ENCODE measurements at places on chromosomes 7 and 10. TPM values are rescaled to one million over a fixed set of nuclear protein-coding genes. Genes with fewer than 3 reads are reported as not detected.

C10orf62 gene
- 0.13 TPM for total RNA-seq

STK31 gene
- not detected for total RNA-seq

USP54 gene
- total RNA-seq = 7.0 TPM

FAM25C gene
- total RNA-seq = not detected

SP8 gene
- total RNA-seq = not detected

TFEC gene
- total RNA-seq = 0.19 TPM

ANKRD22 gene
- total RNA-seq = 0.13 TPM

SNCG gene
- total RNA-seq = 98.7 TPM

DGKI gene
- 5.3 TPM for total RNA-seq

RNF32 gene
- total RNA-seq = 1.2 TPM

CACNB2 gene
- total RNA-seq = 0.31 TPM

Data from aortic smooth muscle cell (primary cell).